Cortex of kidney (tissue), 1 donor: ENCODE measurements at places on chromosomes 2 and 18.

DNA sequence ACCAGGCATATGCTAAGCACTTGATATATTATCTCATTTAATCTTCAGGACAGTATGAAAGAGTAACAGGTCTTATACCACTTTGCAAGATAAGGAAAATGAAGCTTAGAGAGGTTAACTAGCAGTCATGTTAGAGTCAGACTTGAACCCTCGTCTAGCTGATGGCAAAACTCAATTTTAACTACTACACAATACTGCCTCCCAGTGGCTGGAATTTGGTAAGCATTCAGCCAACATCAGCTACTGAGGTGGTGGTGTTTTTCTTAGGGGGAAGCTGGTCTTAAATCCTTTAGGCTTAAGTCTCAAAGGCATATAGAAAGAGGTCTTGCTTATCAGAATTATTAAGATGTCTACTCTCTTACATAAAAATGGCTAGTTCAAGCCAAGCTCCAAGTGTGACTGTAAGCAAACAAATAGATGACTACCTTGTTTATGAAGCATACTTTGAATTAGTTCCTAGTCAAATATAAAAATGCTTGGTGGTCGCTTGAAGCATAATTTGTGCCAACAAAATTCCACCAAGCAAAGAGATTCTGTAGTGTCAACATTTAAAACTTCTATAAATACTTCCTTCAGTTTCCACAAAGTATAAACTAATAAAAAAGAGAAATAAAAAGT is 325.4 kb upstream of the FIGN start:
- DNase-seq = no peak

GRCh38 chr2:86541334-86541733 is 21.9 kb downstream of the CHMP3 start:
- no peak for DNase-seq

DNA sequence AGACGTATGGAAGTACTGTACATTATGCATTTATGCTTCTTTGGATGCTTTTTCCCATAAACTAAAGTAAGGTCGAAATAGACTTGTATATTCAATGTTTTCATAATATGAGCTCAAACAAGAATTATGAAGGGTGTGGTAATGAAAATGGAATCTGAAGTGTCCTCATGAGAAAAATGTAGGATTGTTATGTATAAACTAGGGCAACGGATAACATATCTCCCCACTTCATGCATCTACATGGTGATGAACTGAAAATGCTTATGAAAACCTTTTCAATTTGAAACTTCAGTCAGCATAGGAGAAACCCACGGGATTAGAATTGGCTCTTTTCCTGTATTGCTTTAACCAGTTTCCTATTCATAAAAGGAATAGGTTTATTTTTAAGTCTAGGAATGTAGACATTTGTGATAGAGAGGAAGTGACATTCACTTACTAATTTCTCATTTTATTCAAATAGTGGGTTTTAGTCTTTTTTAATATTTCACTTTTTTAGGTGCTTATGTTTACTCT is 608.2 kb upstream of the GCFC2 start:
- DNase-seq = no peak

DNA sequence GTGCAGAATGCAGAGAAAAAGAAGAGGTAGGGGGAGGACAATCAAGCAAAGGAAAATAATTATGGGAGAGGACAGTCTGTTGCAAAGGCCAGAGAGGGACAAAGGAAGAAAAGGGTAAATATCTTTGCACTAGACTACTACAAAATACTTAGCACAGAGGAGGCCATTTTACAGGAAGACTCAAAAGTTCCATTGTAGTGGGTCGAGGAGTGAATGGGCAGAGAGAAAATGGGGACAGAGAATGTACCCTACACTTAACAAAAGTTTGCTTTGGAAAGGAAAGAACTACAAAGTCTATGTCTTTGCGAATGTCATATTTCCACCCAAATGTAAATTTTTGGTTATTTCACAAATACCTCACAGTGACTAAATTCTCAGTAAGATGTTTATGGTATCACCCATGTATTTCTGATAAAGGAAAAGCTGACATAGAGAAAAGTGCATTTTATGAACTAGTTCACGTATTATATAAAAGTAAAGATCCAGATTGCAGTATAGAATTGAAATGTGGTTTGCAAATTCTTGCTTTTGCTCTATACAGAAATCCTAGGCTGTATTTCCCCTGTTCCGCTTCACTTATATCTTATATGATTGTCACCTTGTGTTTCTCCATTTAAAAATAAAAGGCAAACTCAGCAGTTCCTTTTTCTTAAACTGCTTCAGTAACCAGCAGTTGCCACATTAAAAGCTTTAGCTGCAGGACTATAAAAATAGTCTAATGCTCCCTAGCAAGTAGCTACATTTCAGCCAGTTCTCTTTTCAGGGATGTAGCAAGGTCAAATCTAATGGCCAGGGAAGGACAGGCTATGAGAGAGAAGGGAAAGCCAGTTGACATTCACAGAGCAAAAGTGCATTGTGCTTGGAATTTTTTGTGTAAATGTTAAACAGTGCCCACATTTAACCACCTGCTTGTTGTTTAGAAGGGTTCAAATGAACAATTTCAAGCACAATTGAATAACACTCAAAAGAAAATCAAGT is 79.7 kb upstream of the CYTIP start:
- DNase-seq = no peak

GRCh38 chr2:178700136-178700535 is 107.1 kb downstream of the TTN start:
- no peak for DNase-seq

GRCh38 chr2:156443089-156443488 is 6.9 kb downstream of the GPD2 start:
- DNase-seq = no peak

DNA sequence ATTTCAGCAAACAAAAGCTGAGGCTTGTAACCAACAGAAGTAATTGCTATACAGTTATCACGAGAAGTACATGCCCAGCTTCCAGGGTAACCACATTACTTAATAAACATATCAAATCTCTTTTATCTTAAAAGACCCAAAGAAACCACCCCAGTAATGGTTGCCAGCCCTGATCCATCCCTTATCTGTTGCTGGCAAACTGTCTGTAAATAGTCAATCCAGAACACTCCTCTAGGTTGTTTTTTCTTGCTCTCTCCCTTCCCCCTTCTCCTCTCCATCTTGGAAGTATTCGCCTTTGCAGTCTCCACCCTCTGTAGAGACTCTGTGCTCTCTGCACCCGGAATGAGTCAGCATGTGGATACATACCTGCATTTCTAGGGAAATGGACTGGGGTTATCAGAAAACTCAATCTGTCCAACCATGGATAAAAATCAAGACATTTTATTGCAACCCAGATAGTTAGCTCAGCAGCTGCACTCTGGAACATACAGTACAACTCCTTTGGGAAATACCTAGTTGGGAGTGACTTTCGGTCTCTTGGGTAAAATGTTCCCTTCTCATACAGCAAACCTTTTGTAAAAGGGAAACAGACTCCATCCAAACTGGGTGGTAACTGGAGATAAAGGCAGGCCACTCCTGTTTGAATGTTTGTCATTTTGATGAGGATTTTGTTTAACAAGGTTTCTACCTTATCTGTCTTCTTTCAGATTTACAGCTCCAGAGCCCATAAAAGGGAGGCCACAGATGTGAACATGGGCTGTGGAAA is 123.5 kb upstream of the FOSL2 start:
- no peak for DNase-seq

DNA sequence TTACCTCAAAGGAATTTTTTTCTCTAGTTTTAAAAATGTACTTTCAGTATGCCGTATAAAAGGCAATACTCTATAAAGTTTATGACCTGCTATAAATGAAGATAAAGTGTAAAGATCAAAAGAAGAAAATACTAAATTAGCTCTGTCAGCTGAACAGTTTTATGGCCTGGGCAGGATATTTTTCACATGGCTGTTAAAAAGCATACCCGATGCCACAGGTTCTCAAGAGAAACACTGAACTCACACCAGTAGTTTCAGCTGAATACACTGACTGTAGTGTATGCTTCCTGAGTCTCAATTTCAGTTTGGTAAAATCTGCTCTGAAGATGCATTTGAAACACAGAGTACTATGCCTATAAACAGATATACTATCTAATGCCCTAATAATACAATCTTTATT is 126.0 kb downstream of the PIGN start:
- no peak for DNase-seq

DNA sequence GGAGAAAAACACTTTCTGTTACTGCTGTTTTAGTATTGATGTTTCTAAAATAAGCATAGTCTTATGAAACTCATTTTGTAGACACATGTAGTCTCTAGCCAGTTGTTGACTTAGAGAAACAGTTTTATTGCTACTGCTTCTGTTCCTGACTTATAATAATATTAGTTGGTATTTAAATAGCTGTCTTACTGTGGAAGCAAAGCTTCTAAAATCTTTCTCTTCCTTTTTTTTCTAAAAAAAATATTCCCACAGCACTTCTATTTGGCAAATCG is 121.8 kb downstream of the MTX2 start:
- DNase-seq = no peak

- DNase-seq = no peak
Observed at GRCh38 chr2:23533338-23533695, 148.3 kb downstream of the KLHL29 start.

- DNase-seq = no peak
Observed at GRCh38 chr18:3245853-3246634, 1.6 kb upstream of the MYL12A start.

DNA sequence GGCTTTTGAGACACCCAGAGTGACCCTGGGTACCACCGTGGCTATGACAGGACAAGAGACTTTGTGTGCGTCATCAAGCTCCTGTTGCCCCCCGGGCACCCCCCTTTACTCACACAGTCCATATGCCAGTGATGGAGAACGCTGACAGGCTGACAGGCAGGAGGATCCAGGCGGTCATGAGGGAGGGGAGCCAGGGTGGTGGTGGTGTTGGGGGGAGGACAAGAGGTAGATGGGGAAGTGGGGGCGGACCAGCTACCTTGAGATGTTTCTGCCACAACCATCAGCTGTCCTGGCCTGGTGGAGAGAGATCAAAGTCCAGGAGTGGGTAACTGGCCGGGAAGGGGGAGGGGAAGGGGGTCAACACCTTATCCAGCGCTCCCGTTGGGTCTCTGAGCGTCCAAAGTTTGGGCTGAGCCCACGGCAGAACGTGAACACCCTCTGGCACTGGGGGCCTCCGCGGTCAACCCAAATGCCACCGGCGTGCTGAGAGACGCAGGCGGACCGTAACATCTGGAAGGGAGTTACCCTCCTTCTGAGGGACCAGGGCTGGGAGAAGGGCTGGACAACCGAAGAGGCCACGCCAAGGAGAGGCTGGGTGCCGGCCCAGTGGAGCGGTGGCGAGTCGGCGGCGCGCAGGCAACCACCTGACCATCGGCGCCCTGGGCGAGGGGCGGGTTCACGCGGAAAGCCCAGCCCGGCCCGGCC is 575 bp downstream of the TMEM150A start:
- no peak for DNase-seq

GRCh38 chr2:188524519-188525113 is 232.9 kb downstream of the GULP1 start:
- no peak for DNase-seq

GRCh38 chr2:15641530-15641982 is 49.9 kb downstream of the DDX1 start:
- no peak for DNase-seq

DNA sequence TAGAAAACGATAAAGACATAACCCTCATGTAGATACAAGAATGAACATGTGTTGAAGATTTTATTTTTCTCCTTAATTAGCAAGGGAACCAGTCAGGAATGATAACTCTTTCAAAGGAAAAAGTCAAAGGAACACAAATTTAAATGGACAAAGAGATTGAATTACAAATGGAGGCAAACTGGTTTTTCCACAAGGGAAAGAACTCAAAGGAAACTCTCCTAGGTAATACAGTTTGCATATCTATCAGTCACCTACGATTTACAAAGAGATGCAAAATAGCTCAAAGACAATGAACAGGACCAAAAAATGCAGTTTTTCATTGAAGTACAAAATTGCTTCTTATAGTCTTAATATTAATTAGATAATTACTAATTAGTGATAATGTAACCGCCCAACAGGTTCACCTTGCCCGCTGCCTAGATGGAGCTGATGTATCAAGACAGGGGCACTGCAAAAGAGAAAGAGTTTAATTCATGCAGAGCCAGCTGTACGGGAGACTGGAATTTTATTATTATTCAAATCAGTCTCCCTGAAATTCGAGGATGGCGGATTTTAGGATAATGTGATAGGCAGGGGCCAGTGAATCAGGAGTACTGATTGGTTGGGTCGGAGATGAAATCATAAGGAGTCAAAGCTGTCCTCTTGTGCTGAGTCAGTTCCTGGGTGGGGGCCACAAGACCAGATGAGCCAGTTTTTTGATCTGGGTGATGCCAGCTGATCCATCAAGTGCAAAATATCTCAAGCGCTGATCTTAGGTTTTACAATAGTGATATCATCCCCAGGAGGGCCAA is 151.0 kb downstream of the TMEM17 start:
- no peak for DNase-seq

- DNase-seq = no peak
Observed at GRCh38 chr18:61272793-61273192, 60.4 kb upstream of the CDH20 start.

DNA sequence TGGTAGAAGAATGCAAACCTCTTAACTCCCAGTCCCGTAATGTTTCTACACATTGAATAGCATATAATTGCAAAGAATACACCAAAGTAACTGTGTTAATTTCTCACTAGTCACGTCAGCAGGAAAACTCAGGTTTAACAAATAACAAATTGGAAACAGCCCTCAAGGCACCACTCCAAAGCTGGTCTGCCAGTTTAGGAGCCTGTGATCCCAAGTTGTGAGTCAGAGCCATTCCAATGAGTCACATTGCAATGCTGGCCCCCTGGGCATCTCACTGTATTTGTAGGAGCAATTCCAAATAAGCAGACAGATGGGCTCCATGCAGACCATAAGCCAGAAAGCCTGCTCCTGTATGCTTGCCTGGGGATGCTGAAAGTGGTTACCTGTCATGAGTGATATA is 143.2 kb upstream of the SETBP1 start:
- DNase-seq = no peak

DNA sequence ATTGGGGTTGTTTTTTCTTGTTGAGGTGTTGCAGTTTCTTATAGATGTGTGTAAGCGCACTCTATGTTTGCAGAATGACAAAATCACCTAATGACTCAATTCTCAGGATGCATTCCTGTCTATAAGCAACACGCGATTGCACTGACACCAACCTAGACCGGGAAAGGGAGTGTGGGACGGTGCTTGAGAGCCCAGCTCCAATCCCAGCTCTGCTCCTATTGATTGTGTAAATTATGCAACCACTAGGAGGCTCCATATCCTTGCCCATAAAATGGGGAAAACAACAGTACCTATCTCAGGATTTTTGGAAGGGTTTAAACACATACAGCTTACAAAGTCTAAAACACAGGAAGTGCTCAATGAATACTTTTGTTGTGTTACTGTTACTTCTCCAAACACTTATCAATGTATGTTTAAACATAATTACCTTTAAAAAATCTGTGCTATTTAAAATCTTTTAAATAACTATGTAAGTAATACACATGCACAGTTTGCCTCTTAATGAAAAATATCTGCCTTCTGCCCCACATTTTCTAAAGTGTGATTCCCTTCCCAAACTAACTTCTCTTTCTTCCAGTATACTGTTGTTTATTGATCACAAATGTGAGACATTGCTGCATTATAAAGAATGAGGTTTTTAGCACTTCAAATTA is 132.5 kb downstream of the SPHKAP start:
- DNase-seq = no peak

- DNase-seq = no peak
Observed at GRCh38 chr18:61955644-61956043, 62.8 kb upstream of the RNF152 start.
